ENCODE measurements at places on chromosomes 2 and 18.
A peak's percentile ranks its signal among the peaks of the same experiment; 100 is the strongest.

- no peak for DNase-seq
Observed at GRCh38 chr2:151765760-151766410, 31.6 kb upstream of the NEB start.

- DNase-seq = no peak
Observed at GRCh38 chr18:9405130-9405529, 70.2 kb upstream of the RALBP1 start.

GRCh38 chr2:219803294-219803693 lies 175.9 kb downstream of the SLC4A3 start:
- no peak for DNase-seq

DNA sequence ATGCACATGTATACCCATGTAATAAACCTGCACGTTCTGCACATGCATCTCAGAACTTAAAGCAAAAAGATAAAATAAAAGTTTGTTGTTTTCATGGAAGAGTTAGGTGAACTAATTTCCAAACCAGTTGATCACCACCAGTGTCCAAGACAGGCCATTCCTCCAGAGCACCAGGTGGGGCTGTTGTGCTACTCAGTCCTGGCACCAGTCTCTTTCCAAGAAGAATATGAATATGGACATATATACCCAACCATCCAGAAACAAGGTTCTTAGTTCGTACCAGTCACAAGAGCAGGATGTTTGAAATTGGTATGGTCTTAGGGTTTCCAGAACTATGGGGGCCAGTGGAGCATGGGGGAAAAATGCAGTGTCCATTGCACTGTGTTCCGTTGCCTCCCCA lies 17.2 kb upstream of the TNP1 start:
- DNase-seq = no peak

DNA sequence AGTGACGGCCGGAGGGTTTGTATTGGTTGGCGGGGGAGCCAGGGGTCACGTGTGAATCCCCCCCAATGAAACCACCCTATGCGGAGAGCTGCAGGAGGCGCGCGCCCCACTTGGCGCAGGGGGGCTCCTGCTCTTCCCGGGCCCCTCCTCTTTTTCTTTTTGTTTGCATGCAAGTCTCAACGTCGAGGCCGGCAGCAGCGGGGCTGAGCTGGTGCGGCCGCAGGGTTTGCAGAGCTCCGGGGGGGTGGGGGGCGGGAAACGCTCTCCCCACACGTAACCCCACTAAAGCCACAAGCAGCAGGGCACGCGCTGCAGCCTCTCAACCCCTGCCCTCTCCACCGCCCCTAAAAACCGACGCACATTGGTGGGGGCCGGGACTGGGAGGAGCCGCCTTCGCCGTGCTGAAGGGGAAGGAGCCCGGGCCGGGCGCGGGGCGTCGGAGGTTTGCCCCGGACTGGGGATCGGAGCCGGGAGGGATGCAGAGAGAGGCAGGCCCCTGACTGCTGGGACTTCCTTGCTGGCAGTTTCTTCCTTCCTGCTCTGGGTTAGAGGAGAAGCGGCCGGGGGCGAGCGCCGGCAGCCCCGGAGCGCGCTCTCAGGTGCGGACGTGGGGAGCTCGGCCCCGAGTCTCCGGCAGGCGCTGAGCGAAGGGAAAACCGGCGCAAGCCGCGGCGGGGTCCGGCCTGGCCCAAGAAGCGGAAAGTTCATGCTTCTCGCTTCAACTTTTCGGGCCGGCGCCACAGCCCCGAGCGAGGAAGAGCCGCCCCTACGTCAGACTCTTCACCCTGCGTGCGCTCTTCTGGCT lies 864 bp downstream of the LBH start:
- peak; percentile 70 for DNase-seq

DNA sequence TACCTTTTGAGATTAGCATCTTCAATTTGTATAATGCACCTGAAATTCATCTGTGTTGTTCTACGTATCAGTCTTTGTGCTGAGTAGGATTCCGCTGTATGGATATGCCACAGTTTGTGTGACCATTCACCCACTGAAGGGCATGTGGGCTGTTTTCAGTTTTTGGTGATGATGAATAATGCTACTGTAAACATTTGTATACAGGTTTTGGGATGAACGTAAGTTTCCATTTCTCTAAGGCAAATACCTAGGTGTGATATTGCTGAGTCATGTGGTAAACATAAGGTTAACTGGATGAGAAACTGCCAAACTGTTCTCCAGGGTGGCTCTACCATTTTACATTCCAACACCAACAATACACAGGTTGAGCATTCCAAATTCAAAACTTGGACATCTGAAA lies 35.1 kb downstream of the CABYR start:
- no peak for DNase-seq

- no peak for DNase-seq
Observed at GRCh38 chr2:12318427-12319057, 398.2 kb upstream of the TRIB2 start.

GRCh38 chr2:238162251-238162845 lies 3.6 kb downstream of the ERFE start:
- no peak for DNase-seq

DNA sequence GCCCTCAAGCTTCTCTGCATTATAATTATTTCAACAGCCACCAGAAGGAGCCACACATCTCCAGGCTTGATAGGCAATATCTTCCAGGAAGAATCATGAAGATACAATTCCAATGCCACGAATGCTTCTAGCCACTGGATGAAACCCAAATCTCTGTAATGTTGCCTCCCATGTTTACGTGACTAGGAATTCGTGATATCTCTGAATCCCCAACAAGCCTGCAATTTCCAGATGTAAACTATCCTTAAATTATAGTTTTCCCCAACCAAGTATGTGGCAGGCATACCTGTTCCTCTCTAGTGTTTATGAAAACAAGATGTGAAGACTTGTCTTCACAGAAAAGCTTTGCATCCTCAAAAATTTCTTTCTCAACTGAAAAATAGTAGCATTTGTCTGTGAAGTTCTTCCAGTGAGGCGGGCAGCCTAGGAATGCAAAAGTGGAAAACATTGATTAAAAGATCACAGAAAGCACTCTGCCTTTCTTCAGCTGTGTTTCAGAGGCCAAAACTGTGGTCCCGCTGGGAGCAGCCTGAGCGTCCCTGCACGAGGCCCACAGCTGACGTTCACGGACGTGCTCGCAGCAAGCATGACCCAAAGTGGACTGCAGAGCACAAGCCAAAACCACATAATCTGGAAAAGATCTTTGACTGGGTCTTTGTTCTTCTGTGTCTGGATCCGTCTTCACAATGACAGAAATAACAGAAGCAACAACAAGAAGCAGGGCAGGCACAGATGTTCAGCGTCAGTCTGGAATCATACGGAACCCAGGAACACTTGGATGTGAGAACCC lies 65.1 kb upstream of the THOC1 start:
- DNase-seq = no peak

DNA sequence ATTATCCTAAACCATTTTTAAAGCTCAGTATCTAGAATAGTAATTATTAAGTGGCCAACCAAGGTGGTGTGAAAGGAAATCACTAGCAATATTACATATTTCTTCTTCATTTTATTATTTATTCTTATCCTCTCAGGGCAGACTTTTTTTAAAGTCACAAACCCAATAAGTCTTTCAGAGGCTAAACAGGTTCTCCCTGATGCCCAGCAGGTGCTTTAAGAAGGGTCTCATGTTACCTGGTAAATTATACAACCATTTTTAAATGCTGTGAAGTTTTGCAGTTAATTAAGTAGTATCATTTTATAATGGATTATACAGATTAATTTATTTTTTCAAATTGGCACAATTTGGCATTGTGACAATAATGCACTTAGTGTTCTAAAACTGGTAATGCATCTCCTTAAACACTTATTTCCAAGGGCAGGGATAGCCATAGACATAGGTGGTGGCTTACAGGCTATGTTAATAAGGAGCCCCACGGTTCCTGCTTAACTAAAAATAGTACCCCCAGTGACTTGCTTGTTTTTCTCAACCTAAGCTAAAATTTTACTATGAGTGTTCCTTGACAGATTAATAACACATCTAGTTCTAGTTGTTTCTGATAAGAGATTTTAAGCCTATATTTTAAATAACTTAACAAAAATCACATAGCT lies 67.0 kb downstream of the PMS1 start:
- DNase-seq = no peak
